Panc1 (cell line): ENCODE measurements at places on chromosomes 3 and 15.

DNA sequence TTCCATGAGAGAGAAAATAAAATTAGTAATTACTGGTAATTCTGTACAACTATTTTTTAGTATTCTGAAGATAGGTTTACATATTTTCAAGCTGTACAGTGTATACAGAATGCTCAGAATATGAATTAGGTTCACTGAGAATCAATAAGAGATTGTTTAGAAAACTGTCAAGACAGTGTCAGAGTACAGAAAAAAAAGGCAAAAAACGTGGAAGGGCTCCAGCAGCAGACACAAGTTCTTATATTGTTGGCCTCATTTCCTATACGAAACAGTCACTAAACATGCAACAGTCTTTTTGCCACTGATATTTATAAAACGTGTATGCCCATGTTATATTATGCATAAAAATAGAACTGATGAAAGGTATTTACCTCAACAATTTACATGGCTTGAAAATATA, 103.9 kb downstream of the ISL2 start:
- DNase-seq = no peak

DNA sequence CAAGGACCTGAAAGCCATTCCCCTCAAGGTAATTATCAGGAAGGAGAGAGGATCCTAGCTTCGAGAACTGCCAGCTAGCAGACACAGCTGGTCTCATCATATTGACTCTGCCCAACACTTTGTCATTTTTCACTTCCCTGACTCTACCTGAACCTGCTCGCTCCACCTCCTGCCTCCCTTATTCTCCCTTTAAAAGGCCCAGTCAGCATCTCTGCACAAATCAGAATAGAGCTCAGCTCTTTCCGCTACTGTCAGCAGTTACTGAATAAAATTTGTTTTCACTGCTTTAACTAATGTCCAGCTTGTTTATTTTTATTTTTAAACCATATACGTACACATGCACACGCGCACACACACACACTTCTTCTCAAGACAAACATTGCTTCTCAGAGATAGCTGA, 57.2 kb upstream of the MCF2L2 start:
- no peak for DNase-seq

- DNase-seq = no peak
Observed at GRCh38 chr3:183548262-183548769, 7.2 kb downstream of the KLHL6 start.

DNA sequence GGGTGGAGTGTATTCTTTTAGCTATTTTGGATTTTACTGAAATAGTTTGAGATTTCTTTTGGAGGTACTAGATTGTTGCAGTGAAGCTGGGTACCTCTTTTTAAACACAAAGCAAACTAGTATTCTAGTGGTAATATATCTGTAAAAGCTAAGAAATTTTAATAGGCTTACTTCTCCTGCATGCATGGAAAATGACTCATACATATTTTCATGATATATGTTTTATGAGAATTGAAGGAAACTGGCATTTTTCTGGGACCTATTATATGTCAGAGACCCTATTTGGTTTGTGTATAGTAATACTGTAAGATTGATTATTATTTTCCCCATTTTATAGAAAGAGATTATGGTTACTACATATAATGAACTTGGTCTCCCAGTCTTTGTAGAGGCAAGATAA, 851.0 kb downstream of the DIPK2A start:
- DNase-seq = no peak

DNA sequence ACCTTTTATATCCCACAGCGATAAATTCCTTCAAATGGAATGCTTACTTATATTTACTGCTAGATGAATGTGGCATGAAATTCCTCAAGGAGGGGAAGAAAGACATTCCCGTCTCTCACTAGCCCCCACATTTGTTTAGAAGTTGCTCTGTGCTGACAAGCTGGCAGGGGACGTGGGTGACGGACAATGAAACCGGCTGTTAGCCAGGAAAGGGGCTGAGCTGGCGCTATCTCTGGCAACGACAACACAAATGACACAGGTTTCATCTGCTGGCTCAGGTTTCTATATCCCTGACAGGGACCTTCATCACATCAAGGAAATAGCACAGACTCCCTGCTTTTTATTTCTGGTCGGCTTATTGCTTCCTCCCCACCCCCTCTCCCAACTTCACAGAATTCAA, 15.8 kb downstream of the RUVBL1 start:
- DNase-seq = no peak

GRCh38 chr3:192645437-192645836, 81.9 kb downstream of the FGF12 start:
- no peak for DNase-seq

DNA sequence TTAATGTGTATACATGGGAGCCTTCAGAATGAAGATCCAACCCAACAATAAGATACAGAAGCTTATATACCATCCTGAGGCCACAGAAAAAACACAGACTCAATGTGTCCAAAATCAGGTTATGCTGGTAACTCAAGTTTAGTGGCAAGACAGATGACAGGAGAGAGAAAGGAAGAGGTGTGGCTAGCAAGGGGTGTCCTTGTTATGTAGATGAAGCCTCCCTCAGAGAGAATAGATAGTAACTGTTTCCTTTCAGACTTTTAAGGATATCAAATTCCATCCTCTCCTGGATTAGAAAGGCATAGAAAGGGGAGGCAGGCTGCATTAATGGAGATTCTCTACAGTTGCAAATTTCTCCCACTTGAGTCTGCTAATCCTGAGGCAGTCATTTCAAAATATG, 447.4 kb downstream of the GABRB3 start:
- no peak for DNase-seq

DNA sequence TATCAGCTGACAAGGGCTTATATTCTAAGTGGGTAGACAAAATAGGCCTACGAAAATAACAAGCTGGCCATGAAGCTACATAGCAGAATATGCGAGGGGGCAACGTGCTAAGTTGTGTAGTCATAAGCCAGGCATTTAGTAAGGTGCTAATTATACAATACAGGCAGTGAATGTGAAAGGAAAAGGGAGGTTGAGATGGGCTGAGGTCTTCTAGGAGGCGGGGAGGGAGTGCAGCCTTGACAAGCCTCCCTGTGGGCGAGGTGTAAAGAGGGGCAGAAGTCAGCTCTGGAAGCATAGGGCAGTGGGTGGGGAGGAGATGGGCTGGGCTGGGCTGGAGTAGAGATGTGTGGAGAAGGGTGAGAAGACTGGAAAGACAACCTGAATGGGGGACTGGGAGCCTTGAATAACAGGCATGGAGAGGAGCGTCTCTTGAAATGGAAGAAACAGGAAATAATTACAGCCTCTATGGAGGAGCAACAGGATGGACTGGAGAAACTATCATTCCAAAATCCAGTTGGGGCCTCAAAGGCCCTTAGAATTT, 1.2 kb downstream of the TIGIT start:
- no peak for DNase-seq

GRCh38 chr15:70086636-70087035, 11.1 kb downstream of the TLE3 start:
- no peak for DNase-seq
